ENCODE measurements at places on chromosomes 11 and 22.

- peak; percentile 30 for DNase-seq
These were observed 1.4 kb downstream of the TRIM34 start for GRCh38 chr11:5626196-5626595.

DNA sequence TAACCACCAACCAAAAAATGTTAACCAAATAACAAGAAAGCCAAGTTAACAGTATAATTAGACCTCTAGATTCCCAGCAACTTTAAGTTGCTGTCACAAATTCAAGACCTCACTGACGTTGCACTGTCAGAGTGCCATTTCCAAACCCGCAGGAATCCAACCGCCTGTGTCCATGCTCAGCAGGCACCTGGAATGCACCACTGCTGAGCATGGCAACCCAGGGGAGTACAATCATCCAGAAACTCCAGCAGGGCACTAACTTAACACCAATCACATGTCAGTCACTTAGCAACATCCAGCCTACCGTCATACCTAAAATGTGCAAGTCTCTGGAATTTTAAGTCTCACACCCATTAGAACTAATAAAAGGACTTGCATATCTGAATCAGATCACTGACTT, 48.8 kb downstream of the SMCO4 start:
- DNase-seq = no peak

DNA sequence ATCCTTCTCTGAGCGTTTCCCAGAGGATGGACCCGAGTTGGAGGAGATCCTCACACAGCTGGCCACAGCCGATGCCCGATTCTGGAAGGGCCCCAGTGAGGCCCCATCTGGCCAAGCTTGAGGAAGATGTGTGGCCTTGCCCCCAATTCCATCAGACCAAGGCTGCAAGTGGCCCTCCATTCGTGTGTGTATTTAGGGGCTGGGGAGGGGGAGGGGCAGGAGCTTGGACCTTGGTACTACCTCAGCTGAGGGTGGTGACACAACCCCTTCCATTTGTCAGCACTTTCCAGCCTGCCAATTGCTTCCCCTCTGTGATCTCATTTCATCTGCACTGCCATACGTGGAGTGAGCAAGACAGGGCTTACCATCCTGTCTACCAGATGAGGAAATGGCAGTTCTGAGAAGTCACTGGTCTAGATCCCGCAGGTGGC, 1.3 kb upstream of the BBS1 start:
- DNase-seq = no peak

DNA sequence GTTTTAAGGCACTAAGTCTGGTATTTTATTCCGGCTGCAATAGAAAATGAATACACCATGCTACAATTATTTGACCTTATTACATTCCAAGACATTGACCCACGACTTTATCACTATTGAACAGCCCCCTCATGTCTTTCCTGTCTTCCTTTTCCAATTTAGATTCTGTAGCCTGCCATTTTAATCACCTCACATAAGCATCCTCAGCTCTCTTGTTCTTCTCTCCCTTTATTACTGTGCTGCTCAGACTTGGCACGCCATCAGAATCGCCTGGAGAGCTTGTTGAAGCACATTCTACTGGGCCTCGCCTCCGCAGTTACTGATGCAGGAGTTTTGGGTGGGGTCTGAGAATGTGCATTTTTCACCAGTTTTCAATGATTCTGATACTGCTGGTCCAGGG, 38.7 kb upstream of the SWAP70 start:
- DNase-seq = no peak

- DNase-seq = peak; percentile 74
These were observed 52.6 kb downstream of the SWAP70 start for GRCh38 chr11:9716275-9717039.

GRCh38 chr11:44140372-44140771, 44.9 kb downstream of the EXT2 start:
- DNase-seq = no peak

GRCh38 chr22:35812600-35812999, 94.9 kb downstream of the APOL5 start:
- DNase-seq = no peak

All from EL (cell line).